Esophagus squamous epithelium (tissue), 5 donors: ENCODE measurements at places on chromosomes 16 and 17.

GRCh38 chr17:79019632-79020584 lies 4.1 kb upstream of the C1QTNF1 start:
- no peak for DNase-seq

- no peak for DNase-seq
Measured at GRCh38 chr16:29811896-29812665, at the start of gene PRRT2. PRRT2 (plus strand) TSS chr16:29812193; CDS start chr16:29813055, 862 bp downstream.

- DNase-seq, result no peak
Measured at GRCh38 chr16:75392906-75393305, 40.4 kb downstream of the CFDP1 start.

- DNase-seq, result no peak
Measured at GRCh38 chr17:63096426-63096825, 130.4 kb downstream of the TANC2 start.

DNA sequence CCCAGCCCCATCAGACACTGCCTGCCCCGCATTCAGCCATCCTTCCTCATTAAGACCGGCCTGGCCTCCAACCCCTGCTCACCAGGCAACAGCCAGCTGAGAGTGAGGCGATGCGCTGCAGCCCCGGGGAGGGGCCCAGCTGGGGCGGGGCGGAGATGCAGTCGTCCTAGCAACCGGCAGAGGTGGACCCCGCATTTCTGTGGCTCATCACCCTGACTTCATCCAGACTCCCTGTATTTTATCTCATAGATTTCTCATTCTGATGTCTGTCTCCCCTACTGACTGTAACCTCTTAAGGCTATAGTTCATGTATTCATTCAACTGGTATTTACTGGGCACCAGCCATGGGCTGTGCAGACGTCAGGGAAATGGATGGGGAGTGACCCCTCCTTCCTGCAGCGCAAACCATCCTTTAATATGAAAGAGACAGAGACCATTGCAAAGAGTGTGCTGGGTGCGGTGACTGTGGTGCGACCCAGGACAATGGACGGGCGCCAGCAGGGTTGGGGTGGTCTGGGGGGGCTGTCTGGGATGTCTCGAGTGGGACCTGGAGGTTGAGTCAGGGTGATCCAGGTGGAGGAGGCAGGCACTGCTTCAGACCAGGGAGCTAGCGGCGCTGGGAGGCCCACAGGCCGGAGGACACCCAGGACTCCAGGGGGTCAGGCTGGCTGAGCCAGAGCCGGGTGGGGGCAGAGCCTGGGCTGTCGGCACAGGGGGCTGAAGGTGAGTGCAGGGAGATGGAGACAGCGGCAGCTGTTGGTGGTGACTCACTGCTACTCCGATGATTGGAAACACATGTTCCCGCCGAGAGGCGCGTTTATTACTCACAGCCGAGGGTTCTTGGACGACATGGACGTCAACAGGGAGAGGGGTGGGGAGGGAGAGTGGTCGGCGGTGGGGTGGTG lies 10.5 kb upstream of the TIMP2 start:
- no peak for DNase-seq
